ENCODE measurements at places on chromosomes 11 and 22. TPM values are rescaled to one million over a fixed set of nuclear protein-coding genes. Genes with fewer than 3 reads are reported as not detected.

GRCh38 chr22:23130697-23131096 lies 11.1 kb downstream of the RSPH14 start:
- no peak overlapping the region for H3K4me3 ChIP-seq
- H3K27ac ChIP-seq, result no peak overlapping the region
- no peaks in the 10 kb centered on the region for H3K36me3 ChIP-seq
- no peaks in the 10 kb centered on the region for H3K27me3 ChIP-seq
- DNase-seq, result no peak

OR52I2 gene
- total RNA-seq, result not detected

MAJIN gene
- total RNA-seq, result not detected

DNA sequence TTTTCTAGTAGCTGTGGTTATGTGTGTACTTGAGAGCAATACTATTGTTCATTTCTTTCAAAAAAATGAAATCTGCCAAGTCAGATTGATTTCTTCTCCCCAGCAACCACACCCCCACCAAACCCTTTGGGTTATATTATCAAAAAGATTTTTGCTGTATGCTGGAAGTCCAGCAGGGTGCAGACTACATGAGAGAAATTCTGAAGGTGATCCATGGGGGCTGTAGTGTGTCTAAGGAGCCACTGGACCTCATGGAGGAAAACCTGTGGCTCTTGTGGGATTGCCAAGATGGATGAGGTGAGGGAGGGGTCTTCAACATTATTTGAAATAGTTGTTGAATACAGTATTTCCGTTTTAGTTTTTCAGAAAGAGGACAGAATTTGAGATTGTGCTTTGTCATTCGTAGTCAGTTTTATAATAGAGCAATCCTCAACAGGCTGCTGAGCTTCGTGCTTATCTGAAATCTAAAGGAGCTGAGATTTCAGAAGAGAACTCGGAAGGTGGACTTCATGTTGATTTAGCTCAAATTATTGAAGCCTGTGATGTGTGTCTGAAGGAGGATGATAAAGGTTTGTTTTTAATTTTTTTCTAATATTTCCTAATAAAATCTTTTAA lies 3.1 kb downstream of the EIF3M start:
- no peak for DNase-seq
- no peaks in the 10 kb centered on the region for H3K27me3 ChIP-seq
- peak overlapping the region; percentile 90 for H3K4me3 ChIP-seq

GRCh38 chr22:49727191-49727880 lies 100.3 kb downstream of the BRD1 start:
- no peak overlapping the region for H3K27ac ChIP-seq
- no peak for DNase-seq
- peaks cover 46% of the 10 kb centered on the region for H3K27me3 ChIP-seq
- H3K4me3 ChIP-seq, result no peak overlapping the region

DNA sequence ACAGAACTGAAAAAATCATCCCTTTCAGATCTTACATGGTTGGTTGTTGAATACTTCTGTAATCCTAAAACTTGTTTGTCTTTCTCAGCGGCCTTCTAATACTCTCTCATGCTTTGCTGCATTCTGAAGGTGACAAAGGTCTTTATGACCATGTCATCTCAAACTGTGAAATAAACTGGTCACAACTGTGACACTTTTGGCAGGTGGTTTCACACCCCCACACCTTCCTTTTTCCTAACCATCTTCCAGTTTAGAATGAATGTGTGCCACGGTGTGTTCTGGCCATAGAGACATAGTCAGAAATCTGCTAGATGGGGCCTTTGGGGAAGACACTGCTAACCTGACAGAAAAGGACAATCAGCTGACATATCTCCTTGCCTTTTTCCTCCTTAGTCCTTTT lies 14.7 kb upstream of the RFPL3 start:
- H3K4me3 ChIP-seq, result no peak overlapping the region
- H3K36me3 ChIP-seq, result no peaks in the 10 kb centered on the region
- no peak overlapping the region for H3K27ac ChIP-seq

DNA sequence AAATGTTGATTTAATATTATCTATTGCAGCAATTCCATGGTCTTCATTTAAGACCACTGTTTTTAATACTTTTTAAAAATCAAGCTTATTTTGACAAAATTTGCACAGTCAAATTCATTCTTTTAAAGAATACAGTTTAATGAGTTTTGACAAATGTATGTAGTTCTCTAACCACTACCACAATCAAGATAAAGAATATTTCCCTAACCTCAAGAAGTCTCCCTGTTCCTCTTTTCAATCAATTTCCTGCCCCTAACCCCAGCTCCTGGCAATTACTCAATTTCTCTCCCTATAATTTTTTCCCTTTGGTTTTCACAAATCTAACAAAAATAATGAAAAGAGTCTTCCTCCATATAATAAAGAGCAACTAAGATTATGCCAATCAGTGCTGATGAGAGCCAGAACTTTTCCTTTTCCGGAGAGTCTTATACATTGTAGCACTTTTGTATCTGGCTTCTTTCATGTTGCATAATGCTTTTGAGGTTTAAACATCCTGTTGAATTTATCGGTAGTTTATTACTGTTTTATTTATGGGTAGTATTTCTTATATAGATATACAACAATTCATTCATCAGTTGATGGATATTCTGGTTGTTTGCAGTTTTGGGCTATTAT lies 231.7 kb downstream of the AASDHPPT start:
- H3K4me3 ChIP-seq, result no peak overlapping the region
- H3K27me3 ChIP-seq, result no peaks in the 10 kb centered on the region
- no peak for DNase-seq
- H3K36me3 ChIP-seq, result no peaks in the 10 kb centered on the region
- H3K27ac ChIP-seq, result no peak overlapping the region

CRYBB2 gene
- not detected for total RNA-seq

DNA sequence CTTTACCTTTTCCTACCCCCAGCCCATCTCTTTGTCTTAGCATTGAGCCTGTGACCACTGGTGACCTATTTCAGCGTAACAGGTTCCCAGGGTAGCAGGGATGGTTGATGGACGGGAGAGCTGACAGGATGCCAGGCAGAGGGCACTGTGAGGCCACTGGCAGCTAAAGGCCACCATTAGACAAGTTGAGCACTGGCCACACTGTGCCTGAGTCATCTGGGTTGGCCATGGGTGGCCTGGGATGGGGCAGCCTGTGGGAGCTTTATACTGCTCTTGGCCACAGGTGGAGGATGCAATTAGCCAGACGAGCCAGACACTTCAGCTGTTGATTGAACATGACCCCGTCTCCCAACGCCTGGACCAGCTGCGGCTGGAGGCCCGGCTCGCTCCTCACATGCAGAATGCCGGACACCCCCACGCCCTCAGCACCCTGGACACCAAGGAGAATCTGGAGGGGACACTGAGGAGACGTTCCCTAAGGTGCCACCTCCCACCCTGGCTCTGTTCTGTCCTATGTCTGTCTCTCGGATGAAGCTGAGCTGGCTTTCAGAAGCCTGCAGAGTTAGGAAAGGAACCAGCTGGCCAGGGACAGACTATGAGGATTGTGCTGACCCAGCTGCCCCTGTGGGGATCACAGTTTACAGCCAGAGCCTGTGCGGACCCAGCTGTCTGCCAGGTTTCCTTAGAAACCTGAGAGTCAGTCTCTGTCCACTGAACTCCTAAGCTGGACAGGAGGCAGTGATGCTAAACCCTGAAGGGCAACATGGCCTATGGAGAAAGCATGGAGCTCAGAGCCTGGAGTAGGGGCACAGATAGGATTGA lies 29.8 kb downstream of the PIK3IP1 start:
- H3K4me1 ChIP-seq, result no peaks in the 10 kb centered on the region
- peak overlapping the region; percentile 76 for H3K27ac ChIP-seq
- H3K36me3 ChIP-seq, result peaks cover 39% of the 10 kb centered on the region
- H3K4me3 ChIP-seq, result no peak overlapping the region

- H3K36me3 ChIP-seq, result peaks cover 2% of the 10 kb centered on the region
- peaks cover 64% of the 10 kb centered on the region for H3K27me3 ChIP-seq
- no peak overlapping the region for H3K27ac ChIP-seq
- H3K4me3 ChIP-seq, result peak overlapping the region; percentile 73
- peak; percentile 66 for DNase-seq
These were observed 1.0 kb downstream of the CHRM4 start for GRCh38 chr11:46390331-46391171.

DNA sequence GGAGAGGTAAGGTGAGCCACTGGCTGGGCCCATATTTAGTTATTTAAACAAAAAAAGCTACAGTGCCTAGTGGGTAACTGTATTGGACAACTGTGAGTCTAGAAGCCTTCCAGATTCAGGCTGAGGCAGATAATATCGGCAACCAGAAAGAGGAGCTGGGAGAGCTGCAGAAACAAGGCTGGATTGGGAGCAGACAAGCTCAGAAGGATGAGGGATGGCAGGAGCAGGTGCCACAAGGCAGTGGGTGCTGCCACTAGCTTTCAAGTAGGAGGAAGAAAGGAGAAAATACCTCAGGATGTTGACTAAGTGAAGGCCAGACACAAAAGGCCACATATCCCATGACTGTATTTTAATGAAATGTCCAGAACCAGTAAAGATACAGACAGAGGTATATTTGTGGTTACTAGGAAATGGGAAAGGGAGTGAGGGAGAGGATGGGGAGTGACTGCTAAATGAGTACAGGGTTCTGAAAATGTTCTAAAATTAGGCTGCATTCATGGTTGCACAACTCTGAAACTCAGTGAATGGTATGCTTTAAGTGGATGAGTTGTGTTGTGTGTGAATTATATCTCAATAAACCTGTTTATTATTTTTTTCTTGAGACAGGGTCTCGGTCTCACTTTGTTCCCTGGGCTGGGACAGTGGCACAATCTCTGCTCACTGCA lies 11.8 kb upstream of the RAPSN start:
- no peak for DNase-seq
- peaks cover 43% of the 10 kb centered on the region for H3K36me3 ChIP-seq
- no peaks in the 10 kb centered on the region for H3K27me3 ChIP-seq

GRCh38 chr22:44325718-44326490 lies 13.2 kb upstream of the SHISAL1 start:
- no peak for DNase-seq
- H3K4me1 ChIP-seq, result no peaks in the 10 kb centered on the region
- H3K4me3 ChIP-seq, result no peak overlapping the region
- H3K27me3 ChIP-seq, result peaks cover 46% of the 10 kb centered on the region
- no peaks in the 10 kb centered on the region for H3K36me3 ChIP-seq

PMM1 gene
- total RNA-seq, result 32.3 TPM

DNA sequence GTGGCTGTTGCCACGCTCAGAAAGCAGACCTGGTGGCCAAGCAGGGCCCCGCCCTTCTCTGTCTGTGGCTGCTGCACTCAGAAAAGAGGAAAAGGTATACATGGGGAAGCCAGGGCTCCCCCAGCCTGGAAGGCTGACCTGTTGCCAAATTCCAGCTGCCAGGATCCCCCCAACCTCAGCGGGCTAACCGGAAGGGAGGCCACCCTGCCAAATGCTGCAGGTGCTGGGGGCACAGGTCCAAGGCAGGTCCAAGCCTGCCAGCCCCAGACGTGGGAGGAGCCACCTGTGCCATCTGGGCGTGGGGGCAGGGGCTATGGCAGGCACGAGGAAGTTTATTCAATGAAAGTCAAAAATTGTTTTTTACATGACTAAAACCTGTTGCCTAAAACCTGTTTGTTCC lies 2.6 kb downstream of the NPTXR start:
- H3K36me3 ChIP-seq, result no peaks in the 10 kb centered on the region
- peaks cover 56% of the 10 kb centered on the region for H3K27me3 ChIP-seq
- no peak overlapping the region for H3K27ac ChIP-seq

GRCh38 chr11:78821371-78822306 lies 247.0 kb upstream of the NARS2 start:
- DNase-seq, result no peak
- no peaks in the 10 kb centered on the region for H3K36me3 ChIP-seq
- no peaks in the 10 kb centered on the region for H3K27me3 ChIP-seq
- no peak overlapping the region for H3K27ac ChIP-seq

- no peak for DNase-seq
- no peak overlapping the region for H3K4me3 ChIP-seq
- H3K36me3 ChIP-seq, result no peaks in the 10 kb centered on the region
- H3K4me1 ChIP-seq, result no peaks in the 10 kb centered on the region
- H3K27ac ChIP-seq, result no peak overlapping the region
- H3K27me3 ChIP-seq, result no peaks in the 10 kb centered on the region
These were observed 552.8 kb upstream of the CCDC179 start for GRCh38 chr11:23413057-23413456.

DNA sequence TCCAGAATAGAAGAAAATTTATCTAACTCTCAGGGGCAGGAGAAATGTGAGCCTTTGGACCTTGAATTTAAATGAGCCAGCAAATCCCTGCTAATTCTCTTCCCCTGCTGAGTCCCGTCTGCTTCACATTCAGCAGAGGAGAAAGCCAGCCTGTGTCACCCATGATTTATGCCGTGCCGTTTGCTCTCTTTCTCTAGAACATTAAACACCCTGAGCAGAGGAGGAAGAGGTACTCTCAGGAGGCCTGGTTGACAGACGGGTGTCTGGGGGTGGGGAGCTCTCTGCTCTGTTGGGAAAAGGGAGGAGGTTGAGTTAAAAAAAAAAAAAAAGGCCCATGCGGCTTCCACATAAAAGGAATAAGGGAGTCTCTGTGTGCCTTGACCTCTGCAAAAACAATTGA lies 11.3 kb upstream of the MTMR3 start:
- H3K27ac ChIP-seq, result peak overlapping the region; percentile 64
- H3K36me3 ChIP-seq, result no peaks in the 10 kb centered on the region
- peak overlapping the region; percentile 43 for H3K4me3 ChIP-seq
- H3K4me1 ChIP-seq, result no peaks in the 10 kb centered on the region

DNA sequence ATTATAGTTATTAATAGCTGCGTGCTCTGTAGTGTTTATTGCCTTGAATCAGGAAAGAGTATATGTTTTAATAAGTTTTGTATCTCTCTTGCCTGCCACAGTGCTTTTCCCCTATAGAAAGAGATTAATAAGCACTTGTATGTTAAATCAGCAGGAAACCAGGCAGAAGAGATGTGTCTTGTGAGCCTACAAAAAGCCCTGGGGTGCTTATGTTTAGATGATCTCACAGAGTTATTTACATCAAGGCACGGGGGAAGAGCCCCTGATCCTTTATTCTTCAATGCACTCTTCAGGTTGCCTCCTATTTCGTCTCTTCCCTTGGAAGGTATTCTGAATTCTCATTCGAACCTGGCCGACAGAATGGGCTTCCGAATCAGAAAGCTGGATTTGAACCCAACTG lies 183.0 kb downstream of the MAML2 start:
- no peak overlapping the region for H3K4me3 ChIP-seq
- no peaks in the 10 kb centered on the region for H3K36me3 ChIP-seq
- H3K4me1 ChIP-seq, result peaks cover 7% of the 10 kb centered on the region
- H3K27me3 ChIP-seq, result no peaks in the 10 kb centered on the region
- DNase-seq, result no peak

- H3K27ac ChIP-seq, result no peak overlapping the region
- no peaks in the 10 kb centered on the region for H3K27me3 ChIP-seq
- no peak overlapping the region for H3K4me3 ChIP-seq
- no peak for DNase-seq
- no peaks in the 10 kb centered on the region for H3K4me1 ChIP-seq
These were observed 18.4 kb upstream of the CBX6 start for GRCh38 chr22:38890377-38890776.

GRCh38 chr11:61863548-61864081 lies 27.7 kb downstream of the FADS3 start:
- DNase-seq, result no peak
- H3K27me3 ChIP-seq, result no peaks in the 10 kb centered on the region
- no peak overlapping the region for H3K4me3 ChIP-seq
- H3K4me1 ChIP-seq, result no peaks in the 10 kb centered on the region
- peak overlapping the region; percentile 24 for H3K27ac ChIP-seq

- no peaks in the 10 kb centered on the region for H3K27me3 ChIP-seq
- H3K4me3 ChIP-seq, result no peak overlapping the region
- H3K36me3 ChIP-seq, result peaks cover 2% of the 10 kb centered on the region
- H3K4me1 ChIP-seq, result no peaks in the 10 kb centered on the region
- no peak overlapping the region for H3K27ac ChIP-seq
These were observed 72.8 kb upstream of the CLNS1A start for GRCh38 chr11:77710358-77710757.

- H3K36me3 ChIP-seq, result no peaks in the 10 kb centered on the region
- H3K4me3 ChIP-seq, result peak overlapping the region; percentile 57
- no peak overlapping the region for H3K27ac ChIP-seq
- peaks cover 9% of the 10 kb centered on the region for H3K4me1 ChIP-seq
- peak; percentile 90 for DNase-seq
These were observed 73.2 kb upstream of the NUP50 start for GRCh38 chr22:45090497-45090910.

CATSPERZ gene
- 0.55 TPM for total RNA-seq

CARD18 gene
- total RNA-seq, result not detected
